ENCODE measurements at places on chromosomes 12 and 14.
A peak's percentile ranks its signal among the peaks of the same experiment; 100 is the strongest.

DNA sequence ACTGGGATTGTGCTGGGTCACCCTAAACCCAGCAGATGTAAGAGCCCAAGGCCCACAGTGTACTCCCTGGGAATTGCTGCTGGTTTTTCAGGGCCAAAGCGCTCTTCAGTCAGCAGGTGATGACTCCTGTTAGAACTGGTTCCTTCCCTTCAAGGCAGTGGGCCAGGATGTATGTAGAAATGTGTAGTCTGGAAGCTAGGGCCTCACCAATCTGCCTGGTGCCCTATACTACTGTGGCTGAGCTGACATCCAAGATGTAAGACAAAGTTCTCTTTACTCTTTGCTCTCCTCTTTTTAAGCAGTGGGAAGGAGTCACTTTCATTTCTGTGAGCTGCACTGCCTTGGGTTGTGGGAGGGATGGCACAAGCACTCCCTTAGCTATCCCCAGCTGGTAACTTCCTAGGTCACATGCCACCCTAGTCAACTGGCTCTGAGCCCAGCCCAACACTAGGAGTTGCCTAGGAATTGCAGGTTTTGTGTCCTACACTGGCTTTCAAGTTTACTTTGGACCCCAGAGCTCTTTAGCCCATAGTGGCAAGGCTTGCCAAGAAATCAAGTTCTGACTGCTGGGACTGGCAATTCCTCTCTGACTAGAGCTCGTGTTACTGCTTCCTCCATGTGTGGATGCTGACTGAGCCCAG is 249.2 kb downstream of the C12orf50 start:
- no peak for DNase-seq

DNA sequence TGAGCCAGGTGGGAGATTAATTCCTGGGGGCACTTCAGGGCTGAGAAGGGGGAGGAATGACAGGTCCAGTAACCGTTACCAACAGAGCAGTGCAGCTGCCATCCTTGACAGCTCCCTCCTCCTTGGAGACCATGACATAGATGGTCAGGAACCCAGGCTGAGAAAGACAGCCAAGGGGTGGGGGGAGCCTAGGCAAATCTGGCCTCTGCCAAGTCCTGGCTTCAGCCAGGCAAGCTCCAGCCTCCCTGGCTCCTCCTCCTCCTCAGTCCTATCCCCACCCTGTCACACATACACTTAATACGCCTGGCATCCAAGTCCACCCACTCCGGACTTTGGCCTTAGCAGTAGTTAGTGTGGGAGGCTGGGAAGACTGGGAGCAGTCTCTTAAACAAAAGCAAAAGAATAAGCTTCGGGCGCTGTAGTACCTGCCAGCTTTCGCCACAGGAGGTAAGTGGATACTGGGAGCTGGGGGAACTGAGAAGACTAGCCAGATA is at the start of gene RDH5:
RDH5 (plus strand) TSS at position 323 of the 494 bp plus-strand sequence. CDS start 792 bp downstream, outside the sequence.
- DNase-seq, result peak; percentile 96

- DNase-seq, result no peak
These were observed 62.3 kb downstream of the UNC79 start for GRCh38 chr14:93493054-93493453.

DNA sequence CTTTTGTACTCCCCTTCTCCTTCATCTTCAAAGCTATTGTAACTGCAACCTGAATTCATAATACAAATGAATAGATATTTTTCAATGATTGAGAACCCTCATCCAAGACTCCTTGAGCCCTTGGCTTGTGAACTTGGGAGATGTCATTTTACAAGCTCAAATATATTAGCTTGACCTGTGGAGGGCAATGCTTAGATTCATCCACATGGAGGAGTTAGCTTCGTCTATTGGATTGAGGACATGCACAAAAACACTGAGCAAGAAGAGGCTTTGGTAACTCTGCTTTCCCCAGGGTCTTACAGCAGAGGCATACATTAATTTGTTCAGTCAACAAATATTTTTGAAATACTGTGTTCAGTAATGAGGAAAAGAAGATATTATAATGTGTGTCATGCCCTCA is 101.1 kb downstream of the OTOGL start:
- no peak for DNase-seq

GRCh38 chr14:68788996-68789820 is 3.7 kb downstream of the ZFP36L1 start:
- DNase-seq, result peak; percentile 75

Data from fibroblast of the aortic adventitia (primary cell).